GM12891 (cell line): ENCODE measurements at places on chromosomes 11 and 22.

DNA sequence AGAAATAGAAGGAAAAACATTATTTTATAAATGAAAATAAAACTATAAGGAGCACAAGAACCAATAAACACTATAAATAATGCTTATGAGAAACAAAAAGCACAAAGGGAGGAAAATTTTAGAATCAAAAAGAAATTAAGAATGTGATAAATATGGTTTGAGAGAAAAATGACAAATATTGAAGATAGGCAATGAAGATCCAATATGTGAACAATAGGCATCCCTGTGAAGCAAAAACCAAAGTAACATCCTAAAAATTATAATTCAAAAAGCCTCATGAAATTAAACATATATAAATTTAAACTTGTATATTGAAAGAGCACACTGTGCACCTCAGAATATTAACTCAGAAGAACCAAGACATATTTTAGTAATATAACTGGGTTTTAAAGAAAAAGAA, 216.2 kb downstream of the GRIK4 start:
- DNase-seq: no peak

DNA sequence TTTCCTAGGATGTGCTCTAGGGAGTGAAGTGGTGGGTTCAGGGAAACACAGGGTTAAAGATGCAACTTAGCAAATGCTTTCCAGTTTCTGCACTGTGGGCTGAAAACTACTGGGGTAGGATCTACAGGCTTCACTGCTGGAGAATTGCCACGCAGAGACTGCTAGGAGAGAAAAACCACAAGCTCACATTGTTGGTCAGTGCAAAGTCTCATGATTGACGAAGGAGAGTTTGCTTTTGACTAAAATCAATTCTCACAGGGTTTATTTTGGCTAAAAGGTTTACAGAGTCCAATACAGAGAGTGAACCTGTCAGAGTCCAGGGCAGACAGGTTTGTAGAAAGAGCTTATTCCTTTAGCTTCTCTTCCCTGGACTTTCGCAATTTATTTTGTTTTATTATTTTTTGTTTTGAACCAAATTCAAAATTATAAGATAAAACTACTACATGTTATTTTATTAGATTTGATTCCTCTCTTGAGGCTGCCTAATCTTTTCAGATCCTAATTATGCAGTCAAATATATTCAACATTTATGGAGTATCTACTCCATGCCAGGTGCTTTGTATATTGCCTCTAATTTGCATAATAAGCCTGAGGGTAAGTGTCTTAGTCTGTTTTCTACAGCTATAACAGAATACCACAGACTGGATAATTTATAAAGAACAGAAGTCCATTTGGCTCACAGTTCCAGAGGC, 64.7 kb downstream of the MTNR1B start:
- DNase-seq: no peak

GRCh38 chr11:28442131-28442530, 333.9 kb downstream of the METTL15 start:
- no peak for DNase-seq

DNA sequence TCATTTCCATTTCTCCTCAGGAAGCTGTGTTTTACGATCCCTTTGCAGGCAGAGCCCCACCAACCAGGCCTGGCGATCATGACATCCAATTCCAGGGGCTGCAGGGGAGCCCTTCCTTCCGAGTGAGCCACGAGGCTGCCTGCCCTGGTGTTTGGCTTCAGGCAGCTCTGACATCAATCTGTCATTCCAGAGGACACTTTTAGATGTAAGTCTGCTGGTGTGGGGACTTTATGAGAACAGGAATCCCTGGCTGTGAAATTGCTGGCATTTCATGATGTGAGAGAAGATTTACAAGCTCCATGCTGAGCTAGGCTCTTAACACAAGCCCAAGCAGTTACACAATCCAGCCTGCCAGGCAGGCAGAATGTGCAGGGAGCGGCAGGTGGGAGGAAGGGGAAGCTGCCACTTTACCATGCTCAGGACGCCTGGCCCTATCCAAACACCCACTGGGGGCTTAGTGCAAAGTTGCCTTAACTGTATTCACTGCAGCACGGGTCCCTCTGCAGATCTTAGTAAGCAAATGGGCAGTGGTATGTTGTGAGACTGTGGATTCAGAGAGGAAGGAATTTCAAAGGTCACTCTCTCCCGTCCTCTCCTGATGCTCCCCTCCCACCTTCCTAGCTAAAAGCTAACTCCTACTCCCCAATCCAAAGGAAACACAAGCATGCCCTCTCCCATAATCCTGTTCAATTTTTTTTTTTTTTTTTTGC, 43.4 kb upstream of the MICAL2 start:
- no peak for DNase-seq

GRCh38 chr11:73192272-73192671, 25.8 kb upstream of the P2RY2 start:
- no peak for DNase-seq

DNA sequence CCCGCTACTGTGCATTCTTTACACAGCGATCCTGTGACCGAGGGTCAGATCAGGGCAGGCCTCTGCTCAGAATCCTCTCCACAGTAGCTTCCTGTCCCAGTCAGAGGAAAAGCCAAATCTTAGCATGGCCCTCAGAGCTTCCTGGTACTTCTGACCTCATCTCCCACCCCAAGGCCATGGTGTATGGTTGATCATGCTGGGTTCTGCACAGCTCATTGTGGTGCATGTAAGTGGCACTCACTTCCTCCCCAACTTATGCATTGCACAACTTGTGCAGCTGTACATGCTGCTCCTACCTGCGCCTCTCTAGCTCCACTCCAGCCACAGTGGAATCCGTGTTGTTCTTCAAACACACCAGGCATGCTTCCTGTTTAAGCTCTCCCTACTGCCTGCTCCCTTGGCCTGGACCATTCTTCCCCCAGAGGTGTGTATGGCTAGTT, 20.3 kb downstream of the BMAL1 start:
- no peak for DNase-seq

- DNase-seq: no peak
Measured at GRCh38 chr11:70935006-70935768, 317.2 kb downstream of the SHANK2 start.

GRCh38 chr11:101723371-101723770, 139.6 kb upstream of the TRPC6 start:
- DNase-seq: no peak

DNA sequence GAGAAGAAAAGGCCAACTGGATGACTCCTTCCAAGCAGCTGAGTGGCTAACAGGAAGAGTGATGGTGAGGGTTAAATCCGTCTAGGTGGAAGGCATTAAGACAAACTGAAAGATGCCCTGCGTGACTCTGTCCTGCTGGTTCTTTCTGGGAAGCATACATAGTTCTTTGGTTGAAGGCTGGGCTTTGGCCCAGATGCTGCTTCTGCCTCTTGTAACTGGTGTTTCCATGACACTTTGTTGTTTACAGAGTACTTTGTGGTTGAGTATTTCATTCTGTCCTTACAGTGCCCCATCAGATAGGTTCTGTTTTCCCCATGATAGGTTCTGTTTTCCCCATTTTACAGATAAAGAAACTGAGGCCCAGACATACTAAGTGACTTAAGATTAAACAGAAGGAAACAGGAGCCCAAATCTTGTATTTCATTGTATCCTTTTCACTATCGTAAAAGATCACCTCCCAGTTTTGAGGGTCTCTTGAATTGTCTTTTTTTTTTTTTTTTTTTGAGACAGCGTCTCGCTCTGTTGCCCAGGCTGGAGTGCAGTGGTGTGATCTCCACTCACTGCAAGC, 124.3 kb upstream of the RASSF10 start:
- DNase-seq: no peak

GRCh38 chr11:63558459-63559157, 4.6 kb downstream of the PLAAT2 start:
- DNase-seq: no peak

GRCh38 chr11:11535611-11536010, 86.2 kb downstream of the GALNT18 start:
- no peak for DNase-seq

- DNase-seq: no peak
Measured at GRCh38 chr11:19920982-19921381, 208.3 kb downstream of the NAV2 start.

- no peak for DNase-seq
Measured at GRCh38 chr22:48416396-48417224, 1411.1 kb downstream of the BRD1 start.

DNA sequence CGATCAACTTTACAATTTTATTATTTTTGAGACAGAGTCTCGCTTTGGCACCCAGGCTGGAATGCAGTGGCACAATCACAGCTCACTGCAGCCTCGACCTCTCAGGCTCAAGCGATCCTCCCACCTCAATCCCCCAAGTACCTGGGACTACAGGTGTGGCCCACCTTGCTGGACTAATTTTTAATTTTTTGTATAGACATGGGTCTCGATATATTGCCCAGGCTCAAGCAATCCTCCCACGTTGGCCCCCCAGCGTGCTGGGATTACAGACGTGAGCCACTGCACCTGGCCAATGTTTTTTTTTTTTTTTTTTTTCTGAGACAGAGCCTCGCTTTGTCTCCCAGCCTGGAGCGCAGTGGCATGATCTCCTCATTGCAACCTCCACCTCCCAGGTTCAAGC, 2.0 kb upstream of the PPFIA1 start:
- no peak for DNase-seq

GRCh38 chr11:31262761-31263160, 106.8 kb downstream of the DCDC1 start:
- DNase-seq: no peak

DNA sequence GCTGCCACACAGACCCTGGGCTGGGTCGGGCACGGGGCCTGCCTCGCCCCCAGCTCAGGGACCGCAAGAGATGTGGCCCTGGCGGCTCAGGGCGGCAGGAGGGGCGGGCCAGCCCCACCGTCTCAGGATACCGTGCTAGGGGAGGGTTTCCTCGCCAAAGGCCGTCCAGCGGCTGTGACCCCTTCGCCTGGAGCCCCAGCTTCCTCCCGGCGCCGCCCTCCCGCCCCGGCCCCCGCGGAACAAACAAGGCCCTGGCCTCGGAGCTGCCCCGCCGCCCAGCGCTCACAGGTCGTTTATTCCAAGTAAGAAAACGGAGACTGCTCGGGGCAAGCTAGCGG, 543 bp upstream of the AP2A2 start:
- no peak for DNase-seq

DNA sequence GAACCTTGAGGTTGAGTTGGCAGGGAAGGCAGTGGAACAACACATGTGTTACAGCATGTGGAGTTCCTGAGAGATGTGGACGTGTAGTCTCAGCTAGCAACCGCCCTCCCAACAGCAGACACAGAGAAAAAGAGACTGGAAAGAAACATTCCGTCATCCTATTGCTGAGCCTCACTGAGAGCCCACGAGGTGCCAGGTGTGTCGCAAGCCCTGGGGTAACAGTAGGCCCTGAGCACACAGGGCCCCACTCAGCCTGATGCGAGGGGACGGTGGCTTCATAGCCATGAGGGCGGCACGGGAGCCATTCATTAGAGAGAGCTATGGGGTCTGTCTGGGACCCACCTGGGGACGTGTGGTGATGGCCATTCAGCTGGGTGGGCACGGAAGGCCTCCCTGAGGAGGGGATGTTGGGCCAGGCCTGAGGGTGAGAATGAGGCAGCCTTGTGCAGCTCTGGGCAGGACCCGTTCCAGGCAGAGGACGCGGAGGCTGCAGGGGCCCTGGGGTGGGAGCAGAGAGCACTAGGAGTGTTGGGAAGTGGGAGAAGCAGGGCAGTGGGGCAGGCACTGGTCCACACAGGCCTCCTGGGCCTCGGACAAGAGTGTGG, 26.2 kb downstream of the MPPED1 start:
- no peak for DNase-seq

GRCh38 chr11:114193730-114194679, 102.2 kb upstream of the NNMT start:
- no peak for DNase-seq

- DNase-seq: no peak
Measured at GRCh38 chr22:35600476-35600875, 16.7 kb downstream of the MB start.

GRCh38 chr11:84056653-84057376, 770.6 kb upstream of the CCDC90B start:
- DNase-seq: no peak

GRCh38 chr22:43528601-43529360, 117.0 kb downstream of the MPPED1 start:
- DNase-seq: no peak

- DNase-seq: no peak
Measured at GRCh38 chr11:74175920-74176319, 4.8 kb downstream of the PPME1 start.
